ENCODE measurements at places on chromosomes 1 and 21.

- DNase-seq = no peak
These were observed 24.1 kb downstream of the CHI3L2 start for GRCh38 chr1:111251570-111251969.

- no peak for DNase-seq
These were observed 21.3 kb downstream of the COL6A2 start for GRCh38 chr21:46119144-46119636.

DNA sequence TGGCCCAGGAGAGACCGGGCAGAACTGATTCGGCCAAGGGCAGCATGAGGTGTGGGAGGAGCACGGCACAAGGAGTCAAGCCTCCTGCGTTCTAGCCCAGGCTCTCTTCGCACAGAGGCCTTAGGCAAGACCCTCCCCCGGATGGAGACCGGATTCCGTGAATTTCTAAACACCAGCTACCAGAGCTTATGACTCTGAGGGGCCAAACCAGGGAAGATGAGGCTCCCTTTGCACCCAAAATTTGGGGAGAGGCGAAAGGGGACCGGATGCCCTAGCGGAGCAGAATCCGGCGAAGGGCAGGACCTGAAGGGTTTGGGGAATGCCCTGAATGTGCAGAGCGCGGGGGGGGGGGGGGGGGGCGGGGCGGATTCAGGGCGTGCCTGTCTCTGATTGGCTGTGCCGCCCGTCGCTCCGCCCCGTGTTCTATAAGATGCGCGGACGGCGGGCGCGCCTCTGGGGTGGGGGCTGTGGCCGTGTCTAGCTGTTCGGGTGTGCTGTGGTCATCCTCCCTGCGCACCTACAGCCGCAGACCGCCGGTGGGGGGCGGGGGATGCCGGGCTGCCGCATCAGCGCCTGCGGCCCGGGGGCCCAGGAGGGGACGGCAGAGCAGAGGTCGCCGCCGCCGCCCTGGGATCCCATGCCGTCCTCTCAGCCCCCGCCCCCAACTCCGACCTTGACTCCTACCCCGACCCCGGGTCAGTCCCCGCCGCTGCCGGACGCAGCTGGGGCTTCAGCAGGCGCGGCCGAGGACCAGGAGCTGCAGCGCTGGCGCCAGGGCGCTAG, at the start of gene TRNP1:
Gene TRNP1, plus strand, starts transcription at position 456 of the 783 bp plus-strand sequence. Its CDS starts 95 bp downstream, at position 551.
- DNase-seq = no peak

GRCh38 chr1:188402986-188403385, 1574.2 kb downstream of the PLA2G4A start:
- DNase-seq = no peak

DNA sequence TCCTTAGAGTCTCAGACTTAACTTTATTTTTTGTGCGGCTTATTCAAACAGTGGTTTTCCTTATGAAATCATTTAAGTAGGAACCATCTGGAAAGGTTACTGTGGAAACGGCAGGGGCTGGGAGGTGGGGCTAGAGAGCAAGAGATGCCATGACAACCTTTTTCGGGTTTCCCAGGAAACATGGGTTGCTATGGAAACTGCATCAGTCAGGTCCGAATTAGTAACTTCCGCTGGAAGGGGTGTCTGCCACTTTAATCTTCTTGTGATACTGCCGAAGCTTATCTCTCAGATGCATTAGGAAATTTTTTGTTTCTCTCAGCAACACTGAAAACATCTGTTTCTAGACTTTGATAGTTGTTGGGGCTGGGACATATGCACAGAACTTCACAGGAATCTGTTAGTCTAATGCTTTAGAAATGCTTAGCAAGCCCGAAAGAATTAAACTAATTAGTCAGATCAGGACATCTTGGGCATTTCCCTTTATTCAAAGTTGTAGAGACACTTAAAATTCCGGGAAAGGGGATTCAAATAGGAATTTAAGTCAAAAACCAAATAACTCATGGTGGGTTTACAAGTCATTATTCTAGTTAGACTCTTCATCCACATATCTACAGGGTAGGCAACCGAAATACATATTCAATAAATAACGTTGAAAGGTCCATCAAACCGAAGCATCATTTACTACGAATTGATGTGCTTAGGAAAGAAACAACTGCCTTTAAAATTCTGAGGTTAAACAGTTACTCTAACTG, 2.6 kb downstream of the KCNA3 start:
- no peak for DNase-seq

DNA sequence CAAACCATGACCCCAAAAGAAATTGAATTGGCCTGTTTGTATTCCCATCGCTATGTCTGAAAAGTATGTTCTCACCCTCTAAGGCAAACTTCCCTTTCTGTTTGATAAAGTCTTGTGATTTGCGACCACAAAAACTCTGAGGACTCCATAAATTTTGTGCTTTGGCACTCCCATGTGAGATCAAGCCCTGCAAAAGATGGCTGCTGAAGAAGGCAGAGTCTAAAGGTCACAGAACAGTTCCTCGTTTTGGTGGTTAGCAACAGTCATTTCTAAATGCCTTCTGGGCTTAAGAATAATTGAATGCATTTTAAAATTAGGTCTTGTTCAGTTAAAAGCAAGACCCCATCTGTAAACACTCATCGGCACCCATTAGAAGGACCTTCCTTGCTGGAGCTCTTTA, 441.6 kb downstream of the OMA1 start:
- DNase-seq = no peak

GRCh38 chr1:31259746-31260145, 20.1 kb upstream of the NKAIN1 start:
- no peak for DNase-seq

DNA sequence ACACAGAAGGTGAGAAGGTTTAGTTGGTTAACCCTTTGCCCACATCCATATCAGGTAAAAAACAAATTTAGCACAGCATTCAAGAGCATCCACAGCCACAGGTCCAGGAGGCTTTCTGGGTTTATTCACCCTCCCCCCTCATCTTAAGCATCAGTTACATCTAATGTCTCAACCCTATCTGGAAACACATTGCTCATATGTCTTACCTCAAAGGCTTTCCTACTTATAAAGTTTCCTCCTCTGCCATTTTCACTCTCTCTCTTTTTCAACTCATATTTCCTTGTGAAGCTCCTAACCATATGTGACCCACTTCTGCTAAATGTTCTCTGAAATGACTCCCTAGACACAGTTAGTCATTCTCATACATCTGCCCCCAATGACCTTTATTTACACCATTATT, 47.9 kb upstream of the RUNX1 start:
- no peak for DNase-seq

- DNase-seq = no peak
These were observed 49.4 kb downstream of the SYDE2 start for GRCh38 chr1:85151446-85151845.

DNA sequence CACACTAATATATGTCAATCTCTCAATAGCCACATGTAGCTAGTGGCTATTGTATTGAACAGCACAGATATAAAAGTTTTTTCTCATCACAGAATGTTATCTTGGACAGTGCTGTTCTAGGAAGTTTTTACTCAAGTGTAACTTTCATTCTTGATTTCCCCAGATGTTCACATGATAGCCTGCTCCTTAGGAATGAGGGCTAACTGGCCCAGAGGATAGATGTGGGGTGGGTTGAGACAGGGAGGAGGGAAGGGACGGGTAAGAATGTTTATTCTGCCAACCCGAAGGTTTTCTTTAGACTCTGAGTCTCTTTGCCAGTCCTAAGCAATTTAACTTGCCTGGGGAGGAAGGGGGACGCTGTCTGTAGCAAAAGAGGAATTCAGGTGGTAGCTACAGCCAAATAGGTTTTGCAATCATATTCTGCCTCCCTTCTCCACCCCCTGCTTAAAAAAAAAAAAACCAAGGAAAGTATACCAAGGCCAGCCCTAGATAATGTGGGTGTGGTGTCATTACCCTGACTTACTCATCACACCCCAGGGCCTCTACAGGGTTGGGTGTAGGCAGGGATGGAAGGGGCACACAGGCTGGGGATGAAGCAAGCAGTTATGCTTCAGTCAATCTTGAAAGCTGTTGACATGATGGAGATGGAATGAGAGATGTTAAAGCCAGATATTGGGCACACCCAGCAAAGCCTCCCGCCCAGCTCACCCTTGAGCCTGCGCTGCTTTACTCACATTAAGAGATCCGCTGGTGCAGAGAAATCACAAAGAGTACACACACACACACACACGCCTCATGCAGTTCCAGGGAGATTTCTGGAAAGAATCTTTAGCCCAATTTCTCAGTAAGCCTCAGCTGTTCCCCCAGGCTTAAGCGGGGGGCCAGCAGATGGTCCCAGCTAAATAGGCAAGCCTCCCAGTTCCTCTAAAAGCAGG, 59.9 kb downstream of the PLXNA2 start:
- DNase-seq = no peak

DNA sequence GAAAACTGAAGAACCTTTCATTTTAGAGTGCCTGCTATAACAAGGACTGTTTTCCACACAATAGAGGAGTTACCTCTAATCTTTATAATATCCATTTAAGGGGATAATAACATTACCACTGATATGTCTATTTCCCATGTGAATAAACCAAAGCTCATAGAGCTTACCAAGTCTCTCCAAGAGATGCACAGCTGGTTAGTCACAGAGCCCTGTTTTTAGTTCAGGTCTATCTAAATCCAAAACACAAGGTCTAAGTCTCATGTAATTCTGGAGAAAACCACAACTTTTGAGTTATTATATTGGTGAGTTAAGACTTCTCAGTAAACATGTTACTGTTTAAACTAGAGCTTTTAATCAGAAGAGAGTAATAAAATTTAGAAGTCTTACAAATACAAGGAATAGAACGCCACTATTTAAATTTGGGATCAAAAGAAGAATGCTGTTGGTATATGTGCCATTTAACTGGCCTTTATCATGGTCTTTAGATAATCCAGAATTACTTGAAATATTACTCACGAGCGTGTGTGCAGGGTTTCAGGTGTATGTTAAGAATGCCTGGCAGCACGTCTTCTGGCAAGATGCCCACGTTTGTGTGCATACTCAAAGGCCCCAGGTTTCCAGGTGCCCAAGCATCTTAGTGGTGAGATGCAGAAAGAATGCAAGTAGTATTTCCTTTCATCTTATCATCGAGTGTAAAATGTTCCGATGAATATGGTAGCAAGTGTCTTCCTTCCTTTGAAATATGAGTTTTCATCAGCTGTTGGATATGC, 190.6 kb downstream of the FMN2 start:
- no peak for DNase-seq

DNA sequence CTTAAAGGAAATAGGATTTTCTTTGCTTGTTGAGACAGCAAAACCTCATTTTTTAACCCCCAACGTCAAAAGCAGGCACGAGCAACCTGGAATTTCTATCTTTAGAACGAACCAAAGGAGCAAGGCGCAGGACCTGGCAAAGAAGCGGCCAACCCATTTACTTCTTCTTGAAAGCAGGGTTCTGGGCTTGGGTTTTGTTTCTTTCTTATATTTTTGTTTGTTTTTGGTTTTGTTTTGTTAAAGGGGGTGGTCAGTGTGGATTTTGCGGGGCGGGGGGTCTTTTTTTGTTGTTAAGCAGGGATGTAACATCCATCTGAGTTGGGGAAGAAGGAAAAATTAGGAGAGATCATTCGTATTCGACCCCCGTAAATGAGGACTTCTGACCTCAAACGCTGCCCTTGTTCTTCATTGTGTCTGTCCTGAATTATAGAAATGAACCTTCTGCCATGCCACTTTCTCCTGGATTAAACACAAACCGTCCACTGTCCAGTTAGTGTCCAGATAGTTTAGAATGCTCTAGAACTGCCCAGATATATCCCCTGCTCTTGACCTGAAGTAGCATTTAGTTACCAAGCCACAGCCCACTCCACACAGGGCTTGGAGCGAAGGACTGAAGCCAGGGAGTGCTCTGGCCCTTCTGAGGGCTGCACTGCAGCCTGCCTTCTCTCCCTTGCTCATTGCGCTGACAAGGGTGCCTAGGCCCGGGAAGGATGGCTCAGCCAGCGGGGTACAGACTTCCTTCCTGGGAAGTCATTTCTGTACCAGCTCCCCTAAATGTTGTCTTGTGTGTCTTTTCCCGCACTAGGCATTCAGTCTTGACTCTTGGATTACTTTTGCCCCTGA, 909 bp upstream of the APP start:
- no peak for DNase-seq

DNA sequence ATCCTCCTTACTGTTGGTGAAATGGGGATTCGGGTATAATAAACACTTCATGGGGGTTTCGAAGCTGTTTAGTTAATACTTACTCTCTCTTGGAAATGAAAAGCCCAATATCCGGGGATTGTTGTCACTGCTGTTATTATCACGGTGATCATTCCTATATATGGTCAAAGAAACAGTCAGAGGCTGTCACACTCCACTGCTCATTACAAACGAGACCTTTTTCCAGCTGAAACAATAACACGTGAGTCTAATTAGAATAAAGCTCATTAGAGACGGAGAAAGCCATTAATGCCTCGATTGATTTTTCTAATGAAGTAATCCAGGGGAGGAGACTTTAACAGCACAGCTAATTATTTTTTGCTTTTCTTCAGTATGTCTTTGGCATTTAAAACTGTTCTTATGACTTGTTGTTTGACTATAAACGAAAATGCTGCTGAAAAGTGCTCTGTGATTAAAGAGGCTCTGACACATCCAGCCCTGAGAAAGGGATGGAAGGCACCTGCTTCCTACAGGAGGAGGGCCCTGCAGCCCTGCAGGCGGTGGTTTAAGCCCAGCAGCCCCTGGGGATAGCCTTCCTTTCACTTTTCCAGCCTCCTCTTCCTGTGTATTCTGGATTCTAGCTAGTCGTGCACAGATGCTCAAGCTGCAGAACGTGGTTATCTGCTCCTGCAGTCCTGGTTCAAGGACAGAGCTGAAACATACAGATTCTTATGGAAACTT, 143.6 kb downstream of the EDEM3 start:
- no peak for DNase-seq

- no peak for DNase-seq
These were observed 122.2 kb downstream of the ACTL8 start for GRCh38 chr1:17877316-17877715.

DNA sequence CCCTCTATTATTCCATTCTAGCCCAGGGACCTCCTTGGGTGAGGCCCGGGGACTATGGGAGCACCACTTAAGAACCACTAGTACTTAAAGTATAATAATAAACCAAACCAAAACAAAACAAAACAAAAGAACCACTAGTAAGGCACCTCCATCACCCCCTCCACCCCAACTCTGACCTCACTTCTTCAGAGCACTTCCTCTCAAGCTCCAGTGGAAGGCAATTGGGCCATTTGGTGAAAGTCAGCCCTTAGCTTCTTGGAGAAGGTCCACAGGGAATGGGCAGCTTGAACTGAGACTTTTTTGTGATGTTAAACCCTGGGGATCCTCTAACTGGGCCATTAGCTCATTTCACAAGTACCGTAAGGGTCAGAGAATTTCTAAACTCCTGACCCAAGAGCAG, 237.3 kb downstream of the RHOU start:
- DNase-seq = no peak

DNA sequence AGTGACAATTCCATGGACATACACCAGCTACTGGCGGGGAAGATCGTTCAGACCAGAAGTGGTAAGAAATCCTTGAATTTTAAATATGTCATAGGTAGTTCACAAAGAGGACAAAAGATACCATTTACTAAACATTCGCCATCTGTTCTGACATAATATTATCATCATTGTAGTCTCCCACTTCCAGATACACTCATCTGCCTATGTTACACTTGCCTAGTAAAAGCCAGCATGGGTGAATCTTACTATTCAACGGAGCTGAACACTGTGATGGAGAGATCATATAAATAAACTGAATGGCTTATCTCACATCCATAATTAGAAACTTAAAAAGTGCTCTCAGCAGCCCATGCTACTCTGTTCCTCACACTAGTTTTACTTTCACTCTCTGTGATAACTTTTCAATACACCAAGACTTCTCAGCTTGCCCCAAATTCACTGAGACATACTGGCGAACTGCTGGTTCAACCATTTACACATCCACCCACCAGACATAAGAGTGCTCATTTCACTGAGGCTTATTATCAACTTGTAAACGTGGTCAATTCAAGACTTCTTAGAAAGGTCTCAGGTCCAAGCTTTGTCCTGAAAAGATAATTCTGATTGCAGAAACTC, 463 bp upstream of the PRRC2C start:
- DNase-seq = no peak

Data from LNCaP clone FGC (cell line).